HCT116 (cell line): ENCODE measurements at places on chromosomes 1 and 21. TPM values are rescaled to one million over a fixed set of nuclear protein-coding genes. Genes with fewer than 3 reads are reported as not detected.

The SMPDL3B gene
- total RNA-seq, result 16.4 TPM

The CASQ2 gene
- total RNA-seq, result not detected

The CCT8 gene
- 355 TPM for total RNA-seq

The OPTC gene
- not detected for total RNA-seq

The DNAH14 gene
- 33.2 TPM for total RNA-seq

The LDLRAD1 gene
- 0.30 TPM for total RNA-seq

The ARHGEF16 gene
- total RNA-seq, result 37.4 TPM

The SYNC gene
- total RNA-seq, result 1.3 TPM

The KRTAP7-1 gene
- total RNA-seq, result not detected

GRCh38 chr1:17978016-17978415 is 129.6 kb upstream of the IGSF21 start:
- H3K27ac ChIP-seq, result no peak overlapping the region
- no peak overlapping the region for H3K4me3 ChIP-seq
- DNase-seq, result no peak
- H3K36me3 ChIP-seq, result no peaks in the 10 kb centered on the region
- H3K27me3 ChIP-seq, result peaks cover 42% of the 10 kb centered on the region
- no peaks in the 10 kb centered on the region for H3K4me1 ChIP-seq

GRCh38 chr1:111934106-111934852 is 55.2 kb downstream of the KCND3 start:
- H3K4me1 ChIP-seq, result peaks cover 7% of the 10 kb centered on the region; the same call in 1 of the 2 replicates
- no peak overlapping the region for H3K4me3 ChIP-seq
- H3K27ac ChIP-seq, result no peak overlapping the region

- H3K4me1 ChIP-seq, result no peaks in the 10 kb centered on the region
- DNase-seq, result peak; percentile 31
- no peak overlapping the region for H3K27ac ChIP-seq
- H3K27me3 ChIP-seq, result no peaks in the 10 kb centered on the region
- no peak overlapping the region for H3K4me3 ChIP-seq
Observed at GRCh38 chr1:62144238-62144831, 50.3 kb upstream of the L1TD1 start.

GRCh38 chr1:17065666-17066065 is 11.8 kb upstream of the SDHB start:
- H3K36me3 ChIP-seq, result no peaks in the 10 kb centered on the region
- no peak for DNase-seq

DNA sequence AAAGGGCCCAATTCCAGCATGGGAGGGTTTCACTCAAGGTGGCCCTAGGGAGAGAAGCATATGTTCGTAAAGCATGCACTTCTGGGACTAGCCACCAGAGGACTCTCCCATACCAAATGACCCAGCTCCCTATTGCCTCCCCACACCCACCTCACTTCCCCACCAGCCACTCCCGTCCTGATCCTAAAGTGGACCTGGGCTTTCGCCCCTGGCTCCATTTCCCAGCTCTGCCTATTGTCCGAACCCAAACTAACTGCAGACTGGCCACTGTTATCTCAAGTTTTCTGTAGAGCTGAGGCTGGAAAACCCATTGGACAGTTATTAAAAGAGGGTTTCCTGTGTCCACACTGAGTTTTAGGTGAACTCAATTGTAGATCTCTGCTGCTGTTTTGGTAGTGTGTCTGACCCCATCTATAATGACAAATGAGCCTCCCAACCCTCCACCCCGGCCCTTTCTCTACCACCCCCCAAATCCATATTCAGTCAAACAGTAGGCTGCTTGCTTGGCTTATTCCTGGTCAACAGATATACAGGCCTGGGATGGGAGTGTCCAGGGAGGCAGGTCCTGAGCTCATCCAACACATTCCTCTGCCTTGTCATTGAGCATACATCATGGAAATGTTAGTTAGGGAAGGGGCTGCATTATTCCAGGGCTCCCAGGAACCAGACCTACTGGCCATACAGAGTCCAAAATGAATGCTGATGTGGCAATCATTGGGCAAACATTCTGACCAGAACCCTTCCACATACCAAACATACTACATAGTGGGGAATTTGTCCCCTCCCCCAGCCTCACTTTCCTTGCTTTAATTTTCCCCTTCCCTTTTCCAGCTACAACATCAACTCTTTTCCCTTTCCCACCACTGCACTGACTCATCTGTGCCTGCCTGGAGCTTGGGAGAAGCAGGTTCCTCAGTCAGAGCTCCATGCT is 59.2 kb downstream of the ABCA4 start:
- H3K4me3 ChIP-seq, result no peak overlapping the region
- H3K36me3 ChIP-seq, result no peaks in the 10 kb centered on the region
- no peak overlapping the region for H3K27ac ChIP-seq

- DNase-seq, result no peak
- no peaks in the 10 kb centered on the region for H3K27me3 ChIP-seq
- H3K36me3 ChIP-seq, result no peaks in the 10 kb centered on the region
Observed at GRCh38 chr1:2469103-2469940, 6.8 kb upstream of the PLCH2 start.

GRCh38 chr1:183419399-183419798 is 1.2 kb upstream of the NMNAT2 start:
- H3K4me3 ChIP-seq, result no peak overlapping the region
- no peaks in the 10 kb centered on the region for H3K4me1 ChIP-seq
- no peaks in the 10 kb centered on the region for H3K36me3 ChIP-seq

DNA sequence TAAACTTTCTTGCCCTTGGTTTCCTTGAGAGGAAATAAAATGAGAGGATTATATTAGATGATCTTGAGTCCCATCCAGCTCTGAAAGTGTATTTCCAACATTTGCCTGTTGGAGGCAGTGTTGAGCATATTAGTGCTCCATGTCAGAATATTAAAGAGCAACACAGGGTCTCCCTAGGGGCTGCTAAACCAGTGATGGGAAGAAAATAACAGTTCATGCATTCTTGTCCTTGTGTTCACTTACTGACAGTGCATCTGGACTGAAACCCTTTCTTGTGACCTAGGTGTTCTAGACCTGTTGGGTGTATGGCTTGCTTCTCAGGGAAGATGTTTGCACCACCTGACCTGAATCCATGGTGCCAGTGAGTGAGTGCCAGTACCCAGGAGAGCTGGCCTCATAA is 124.7 kb upstream of the KIAA0040 start:
- DNase-seq, result peak; percentile 13
- H3K4me3 ChIP-seq, result no peak overlapping the region
- H3K27ac ChIP-seq, result no peak overlapping the region
- no peaks in the 10 kb centered on the region for H3K27me3 ChIP-seq
- peaks cover 11% of the 10 kb centered on the region for H3K4me1 ChIP-seq

DNA sequence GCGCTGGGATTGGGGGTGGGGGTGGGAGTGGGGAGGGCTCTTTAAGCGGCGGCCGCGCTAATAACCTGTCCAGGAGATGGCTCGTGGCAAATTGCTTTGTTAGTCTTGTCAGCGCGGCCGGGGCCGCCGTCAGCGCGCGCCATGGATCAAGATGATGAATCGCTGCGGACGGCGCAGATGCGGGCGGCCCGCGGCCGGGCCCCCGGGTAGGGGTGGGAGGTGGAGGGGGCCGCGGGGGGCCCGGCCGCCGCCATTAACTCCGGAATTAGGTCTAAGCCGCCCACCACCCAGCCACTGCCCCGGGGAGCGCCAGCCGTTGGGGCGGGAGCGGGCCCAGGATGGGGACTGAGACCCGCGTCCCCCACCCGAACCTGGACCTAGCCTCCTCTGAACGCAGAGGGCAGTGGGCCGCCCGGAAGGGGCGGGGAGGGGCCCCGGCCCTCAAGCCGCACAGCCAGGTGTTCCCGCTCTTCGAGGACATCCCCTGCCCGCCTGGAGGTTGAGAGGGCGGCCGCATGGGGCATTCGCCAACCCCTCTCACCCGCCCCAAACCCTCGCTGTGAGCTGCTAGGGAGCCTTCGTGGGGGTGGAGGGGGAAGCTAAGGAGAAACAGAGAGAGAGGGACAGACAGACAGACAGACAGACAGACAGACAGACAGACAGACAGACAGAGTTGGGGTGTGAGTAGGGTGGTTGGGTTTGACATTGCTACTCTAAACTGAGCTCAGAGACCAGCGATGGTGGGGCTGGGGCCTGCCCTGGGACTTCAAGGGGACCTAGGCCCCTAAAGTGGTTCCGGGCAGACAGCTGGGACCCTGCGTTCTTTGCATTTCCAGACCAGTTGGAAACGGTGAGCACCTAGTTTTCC is 3.8 kb upstream of the DMBX1 start:
- no peak for DNase-seq
- no peak overlapping the region for H3K27ac ChIP-seq
- no peak overlapping the region for H3K4me3 ChIP-seq
- H3K36me3 ChIP-seq, result no peaks in the 10 kb centered on the region

- no peaks in the 10 kb centered on the region for H3K36me3 ChIP-seq
- H3K4me1 ChIP-seq, result no peaks in the 10 kb centered on the region
- H3K4me3 ChIP-seq, result no peak overlapping the region
- H3K27ac ChIP-seq, result no peak overlapping the region
Observed at GRCh38 chr1:198696211-198696610, 57.4 kb downstream of the PTPRC start.

DNA sequence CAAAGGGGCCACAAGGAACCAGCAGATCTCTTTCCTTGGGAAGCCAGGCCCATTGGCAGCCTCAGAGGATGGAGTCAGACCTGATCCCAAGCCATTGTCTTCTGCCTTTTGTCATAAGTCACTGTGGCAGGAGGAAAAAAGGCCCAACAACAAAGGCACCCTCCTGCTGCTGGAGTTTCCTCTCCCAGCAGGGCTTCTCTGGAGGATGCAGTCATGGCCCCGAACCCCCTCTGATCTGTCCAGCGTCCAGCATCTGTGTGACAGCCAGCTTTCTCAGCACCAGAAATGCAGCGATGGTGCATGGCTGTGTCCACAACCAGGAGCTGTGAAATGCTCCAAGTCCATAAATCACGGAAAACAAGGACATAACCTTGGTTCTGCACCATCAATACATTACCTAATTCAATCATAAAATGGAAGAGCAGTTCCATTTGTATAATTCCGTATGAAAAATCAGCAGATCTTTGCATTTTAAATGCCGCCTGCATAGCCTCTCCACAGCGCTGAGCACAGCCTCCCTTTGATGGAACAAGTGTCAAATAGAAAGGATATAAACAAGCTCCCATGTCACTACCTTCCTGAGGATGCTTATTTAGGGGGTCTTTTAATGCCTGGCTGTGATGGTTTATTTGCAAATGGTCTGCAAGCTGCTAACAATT is 30.6 kb downstream of the AJAP1 start:
- H3K27ac ChIP-seq, result no peak overlapping the region
- no peaks in the 10 kb centered on the region for H3K4me1 ChIP-seq
- no peak for DNase-seq
- no peak overlapping the region for H3K4me3 ChIP-seq

- H3K27me3 ChIP-seq, result no peaks in the 10 kb centered on the region
- H3K27ac ChIP-seq, result no peak overlapping the region
- no peak overlapping the region for H3K4me3 ChIP-seq
- no peaks in the 10 kb centered on the region for H3K36me3 ChIP-seq
- DNase-seq, result no peak
Observed at GRCh38 chr1:204041232-204041767, 31.6 kb upstream of the SOX13 start.

DNA sequence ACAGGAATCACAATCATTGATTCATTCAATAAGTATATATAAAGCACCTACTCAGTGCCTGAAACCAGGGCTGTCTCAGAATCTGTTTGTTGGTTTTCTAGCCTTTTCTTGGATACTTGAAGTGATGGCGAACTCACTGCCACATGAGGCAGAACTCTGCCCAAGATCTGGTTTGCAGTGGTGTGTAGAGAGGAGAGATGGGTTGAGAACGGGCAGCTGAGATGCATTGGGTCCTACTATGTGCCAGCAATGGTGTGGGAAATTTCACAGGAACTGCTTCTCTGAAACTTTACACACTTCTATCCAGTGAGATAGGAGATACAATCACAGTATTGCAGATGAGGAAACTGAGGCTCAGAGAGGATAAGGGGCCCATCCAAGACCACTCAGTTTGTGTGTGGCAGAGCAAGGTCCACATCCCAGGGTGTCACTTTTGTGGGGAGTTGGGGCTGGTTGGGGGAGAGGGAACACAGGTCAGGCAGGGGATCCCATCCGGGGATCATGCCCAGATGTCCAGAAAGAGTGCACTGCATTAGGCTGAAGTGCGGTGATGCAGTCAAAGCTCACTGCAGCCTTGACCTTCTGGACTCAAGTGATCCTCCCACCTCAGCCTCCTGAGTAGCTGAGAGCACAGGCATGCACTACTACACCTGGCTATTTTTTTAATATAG is 83.7 kb upstream of the IFFO2 start:
- no peak overlapping the region for H3K27ac ChIP-seq
- no peak overlapping the region for H3K4me3 ChIP-seq
- H3K27me3 ChIP-seq, result no peaks in the 10 kb centered on the region
- H3K4me1 ChIP-seq, result no peaks in the 10 kb centered on the region

- no peaks in the 10 kb centered on the region for H3K36me3 ChIP-seq
- no peak overlapping the region for H3K4me3 ChIP-seq
- no peaks in the 10 kb centered on the region for H3K27me3 ChIP-seq
- H3K27ac ChIP-seq, result no peak overlapping the region
Observed at GRCh38 chr1:78825561-78825960, 175.9 kb downstream of the IFI44 start.

- no peak overlapping the region for H3K27ac ChIP-seq
- no peaks in the 10 kb centered on the region for H3K4me1 ChIP-seq
- H3K36me3 ChIP-seq, result no peaks in the 10 kb centered on the region
- no peak for DNase-seq
- H3K4me3 ChIP-seq, result no peak overlapping the region
Observed at GRCh38 chr1:215971793-215972441, 404.8 kb downstream of the KCTD3 start.

GRCh38 chr1:198234520-198235251 is 77.9 kb downstream of the NEK7 start:
- peaks cover 6% of the 10 kb centered on the region; the same call in 1 of the 2 replicates for H3K36me3 ChIP-seq
- DNase-seq, result no peak
- H3K4me3 ChIP-seq, result peak overlapping the region; percentile 51
- H3K27me3 ChIP-seq, result no peaks in the 10 kb centered on the region
- H3K27ac ChIP-seq, result peak overlapping the region; percentile 56
- H3K4me1 ChIP-seq, result peaks cover 4% of the 10 kb centered on the region; the same call in 1 of the 2 replicates

GRCh38 chr1:16478091-16478490 is 36.0 kb downstream of the RNU1-1 start:
- no peak for DNase-seq
- H3K36me3 ChIP-seq, result peaks cover 7% of the 10 kb centered on the region; the same call in 1 of the 2 replicates
- no peak overlapping the region for H3K27ac ChIP-seq

GRCh38 chr1:3771108-3772026 is 1.2 kb upstream of the SMIM1 start:
- no peaks in the 10 kb centered on the region for H3K36me3 ChIP-seq
- no peaks in the 10 kb centered on the region for H3K27me3 ChIP-seq
- peaks cover 29% of the 10 kb centered on the region for H3K4me1 ChIP-seq
- no peak for DNase-seq
- H3K4me3 ChIP-seq, result peak overlapping the region; percentile 49
- H3K27ac ChIP-seq, result peak overlapping the region; percentile 69; the same call in 1 of the 2 replicates

DNA sequence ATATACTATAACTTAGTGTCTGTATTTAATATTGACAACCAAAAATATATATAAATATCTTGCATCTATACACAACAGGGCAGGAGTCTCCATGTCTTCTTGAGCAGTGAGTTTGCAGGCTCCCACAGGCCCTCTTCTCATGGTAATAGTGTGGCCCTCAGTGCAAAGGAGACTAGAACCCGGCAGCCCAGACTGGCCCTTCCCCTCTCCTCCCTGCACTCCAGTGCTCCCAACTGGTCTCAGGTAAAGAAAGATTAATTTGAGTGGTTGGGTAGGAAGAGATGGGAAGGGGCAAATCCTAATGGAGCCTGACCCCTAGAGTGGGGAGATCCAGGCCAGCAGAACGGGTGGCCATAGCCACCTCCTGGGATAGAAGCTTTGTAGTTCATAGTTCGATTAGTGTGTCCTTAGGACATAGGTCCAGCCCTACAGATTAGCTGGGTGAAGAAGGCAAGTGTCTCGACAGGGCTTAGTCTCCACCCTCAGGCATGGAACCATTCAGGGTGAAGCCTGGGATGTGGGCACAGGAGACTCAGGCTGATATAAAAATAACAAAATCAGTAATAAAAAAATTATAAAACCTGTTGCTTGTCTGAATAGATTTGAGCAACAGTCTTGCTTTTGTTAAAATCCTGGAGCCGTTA is 32.3 kb downstream of the SLC2A1 start:
- DNase-seq, result no peak
- no peak overlapping the region for H3K4me3 ChIP-seq
- H3K36me3 ChIP-seq, result peaks cover 27% of the 10 kb centered on the region
- H3K27ac ChIP-seq, result peak overlapping the region; percentile 67
